Stimulated activated CD4-positive, alpha-beta T cell treated with anti-CD3 and anti-CD28 coated beads, Interleukin-15, amount 100 ng/mL, for 24 hours (primary cell): ENCODE measurements at places on chromosomes 12 and 14.

DNA sequence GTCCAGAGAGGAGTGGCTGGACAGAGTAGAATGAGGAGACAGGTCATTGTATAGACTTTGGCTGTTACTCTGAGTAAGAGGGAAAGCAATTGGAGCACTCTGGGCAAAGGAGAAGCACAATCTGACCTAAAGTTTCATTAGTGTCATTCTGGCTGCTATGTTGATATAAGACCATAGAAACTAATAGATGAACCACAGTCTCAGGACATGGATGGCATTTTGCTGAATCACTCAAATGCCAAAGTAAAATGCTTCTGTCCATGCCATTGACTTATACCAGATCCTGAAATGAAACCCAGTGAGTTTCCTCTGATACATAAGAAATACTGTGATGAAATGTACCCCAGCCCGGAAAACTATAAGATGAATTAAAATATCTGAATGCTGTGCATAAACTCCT lies 65.8 kb upstream of the COCH start:
- DNase-seq, result no peak

DNA sequence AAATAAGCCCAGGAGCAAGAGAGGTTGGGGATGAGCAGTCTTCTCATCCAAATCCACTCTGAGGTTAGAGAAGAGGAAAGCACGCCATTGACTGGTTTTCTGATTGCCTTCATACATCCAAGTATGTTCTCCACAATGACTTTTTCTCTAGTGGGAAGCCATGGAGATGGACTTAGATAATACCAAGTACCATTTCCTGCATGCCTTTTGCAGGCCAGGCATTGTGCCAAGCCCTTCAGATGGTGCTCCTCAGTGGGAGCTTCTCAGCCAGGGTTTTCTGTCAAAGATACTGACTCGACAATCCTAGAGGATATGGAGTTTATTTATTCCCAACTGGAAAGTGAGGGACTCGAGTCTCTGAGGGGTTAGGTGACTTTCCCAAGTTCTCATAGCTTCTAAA lies 218.0 kb downstream of the ZFP36L1 start:
- DNase-seq, result no peak

GRCh38 chr12:8628731-8629130 lies 16.1 kb upstream of the AICDA start:
- no peak for DNase-seq

DNA sequence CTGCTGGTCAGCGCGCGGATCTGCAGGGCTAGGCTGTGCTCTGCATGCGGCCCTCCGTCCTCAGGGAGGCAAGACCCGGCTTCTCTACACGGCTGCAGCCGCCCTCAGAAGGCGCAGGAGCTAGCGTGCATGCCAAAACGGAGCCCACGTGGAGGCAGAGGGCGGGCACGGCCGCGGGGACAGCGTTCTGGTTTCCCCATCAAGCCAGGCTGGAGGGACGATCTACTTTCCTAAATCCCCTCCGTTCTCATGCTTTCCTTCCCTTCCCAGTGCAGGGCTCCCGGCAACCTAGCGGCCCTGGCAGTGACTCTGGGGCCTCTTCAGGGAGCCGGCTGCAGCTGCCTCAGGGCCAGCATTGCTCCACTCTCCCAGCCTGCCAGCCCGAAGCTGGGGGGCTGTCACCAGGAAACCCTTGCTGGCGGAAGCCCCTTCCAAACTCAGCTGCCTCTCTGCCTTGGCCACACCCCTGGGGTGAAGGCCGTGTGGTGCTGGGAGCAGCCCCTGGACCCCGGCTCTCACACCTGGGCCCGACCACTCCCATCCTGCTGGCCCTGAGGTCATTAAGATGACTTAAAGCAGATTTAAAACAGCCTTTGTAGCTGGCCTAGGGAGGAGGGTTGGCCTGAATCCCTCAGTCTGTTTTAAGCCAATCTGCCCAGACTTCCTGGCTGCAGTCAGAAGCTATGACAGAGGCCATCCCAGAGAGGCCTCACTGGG lies 9.2 kb upstream of the GOLGA3 start:
- no peak for DNase-seq

GRCh38 chr12:113477842-113478215 lies 6.2 kb upstream of the LHX5 start:
- no peak for DNase-seq

GRCh38 chr12:97645726-97646125 lies 183.1 kb downstream of the RMST start:
- no peak for DNase-seq

GRCh38 chr14:100669011-100669412 lies 57.7 kb upstream of the DLK1 start:
- DNase-seq, result no peak

DNA sequence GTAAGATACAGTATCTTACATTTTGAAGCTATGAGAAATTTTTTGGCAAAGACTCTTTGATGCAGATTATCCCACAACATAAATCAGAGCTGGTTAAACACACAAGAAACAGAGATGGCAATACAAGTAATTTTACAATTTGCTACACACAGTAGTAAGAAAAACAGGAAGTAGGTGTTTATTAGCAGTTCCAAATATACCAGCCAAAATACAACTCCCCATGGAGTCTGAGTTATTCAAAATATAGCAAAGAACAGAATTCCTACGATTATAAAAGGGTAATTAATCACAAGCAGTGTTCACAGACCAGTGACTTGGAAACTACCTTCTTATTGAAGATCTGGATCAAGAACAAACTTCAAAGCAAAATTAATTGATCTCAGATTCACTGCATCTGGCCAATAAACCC lies 83.9 kb downstream of the BMP4 start:
- DNase-seq, result no peak

DNA sequence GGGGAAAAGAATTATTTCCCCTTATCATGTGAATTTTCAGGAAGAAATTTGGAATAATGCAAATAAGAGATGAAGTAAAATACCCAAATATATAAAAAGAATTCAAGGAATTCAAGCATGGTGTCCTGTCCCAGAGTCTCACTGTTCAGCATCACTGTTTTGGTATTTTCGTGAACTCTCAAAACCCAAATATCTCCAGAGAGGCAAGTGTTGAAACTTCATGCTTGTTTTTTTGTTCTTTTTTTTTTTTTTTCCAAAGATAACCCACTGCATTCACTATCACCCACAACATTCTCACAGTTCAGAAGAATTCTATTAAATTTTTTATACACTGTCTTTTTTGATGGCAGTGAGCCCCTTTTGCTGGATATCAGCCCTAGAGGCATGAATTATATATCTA lies 354.9 kb downstream of the DIO2 start:
- DNase-seq, result no peak

DNA sequence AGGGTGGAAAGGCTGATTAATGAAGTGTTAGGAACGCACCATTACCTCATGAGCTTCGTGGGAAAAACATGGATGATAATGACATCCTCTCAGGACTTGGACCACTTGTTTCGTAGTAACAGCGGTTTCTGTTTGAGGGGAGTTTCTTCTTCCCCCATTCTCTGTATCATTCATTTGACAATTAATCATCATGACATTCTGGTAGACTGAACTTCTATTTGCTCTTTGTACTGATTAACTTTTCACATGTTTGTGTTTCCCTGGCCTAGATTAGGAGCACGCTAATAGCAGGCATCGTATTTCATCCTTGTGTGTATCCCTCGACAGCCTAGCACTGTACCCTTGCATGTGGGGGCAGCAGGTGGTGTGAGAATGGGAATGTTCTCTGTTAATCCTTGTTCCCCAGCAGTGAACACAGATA lies 8.0 kb downstream of the LRRC74A start:
- DNase-seq, result no peak

- no peak for DNase-seq
Measured at GRCh38 chr14:28323366-28323765, 443.2 kb upstream of the FOXG1 start.

GRCh38 chr12:47491516-47492305 lies 214.1 kb downstream of the RPAP3 start:
- DNase-seq, result no peak

- DNase-seq, result no peak
Measured at GRCh38 chr12:58841058-58841798, 79.1 kb downstream of the LRIG3 start.

GRCh38 chr12:65432114-65432513 lies 153.6 kb downstream of the MSRB3 start:
- DNase-seq, result no peak

GRCh38 chr12:96501133-96501761 lies 11.9 kb downstream of the CFAP54 start:
- peak; percentile 33 for DNase-seq

DNA sequence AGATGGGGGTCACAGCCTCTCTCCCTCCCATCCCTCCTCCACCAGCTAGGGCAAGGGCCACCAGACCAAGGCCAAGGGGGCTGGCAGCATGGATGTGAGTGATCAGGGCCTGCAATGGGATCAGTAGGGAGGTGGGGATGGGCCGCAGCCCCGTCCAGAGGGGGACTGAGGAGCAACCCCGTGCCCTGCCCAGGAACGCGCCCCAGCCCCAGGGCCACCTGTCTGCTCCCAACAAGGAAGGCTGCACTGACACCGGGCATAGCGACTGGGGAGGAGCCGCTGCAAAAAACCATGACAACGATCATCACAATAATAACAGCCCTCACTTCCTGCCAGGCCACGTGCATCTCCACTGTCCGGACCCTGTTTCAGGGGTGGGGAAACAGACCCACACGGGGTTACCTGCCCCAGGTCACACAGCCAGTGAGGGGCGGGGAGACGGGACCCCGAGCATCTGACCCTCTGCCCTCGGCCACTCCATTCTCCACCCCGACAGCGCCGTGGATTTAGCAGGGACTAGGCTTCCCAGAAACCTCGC lies 24.3 kb downstream of the NCOR2 start:
- no peak for DNase-seq

- no peak for DNase-seq
Measured at GRCh38 chr14:23217032-23218020, 20.4 kb upstream of the RNF212B start.
